ENCODE measurements at places on chromosomes 2 and 18. TPM values are rescaled to one million over a fixed set of nuclear protein-coding genes. Genes with fewer than 3 reads are reported as not detected.

Gene MXD1
- total RNA-seq: 29.2 TPM

DNA sequence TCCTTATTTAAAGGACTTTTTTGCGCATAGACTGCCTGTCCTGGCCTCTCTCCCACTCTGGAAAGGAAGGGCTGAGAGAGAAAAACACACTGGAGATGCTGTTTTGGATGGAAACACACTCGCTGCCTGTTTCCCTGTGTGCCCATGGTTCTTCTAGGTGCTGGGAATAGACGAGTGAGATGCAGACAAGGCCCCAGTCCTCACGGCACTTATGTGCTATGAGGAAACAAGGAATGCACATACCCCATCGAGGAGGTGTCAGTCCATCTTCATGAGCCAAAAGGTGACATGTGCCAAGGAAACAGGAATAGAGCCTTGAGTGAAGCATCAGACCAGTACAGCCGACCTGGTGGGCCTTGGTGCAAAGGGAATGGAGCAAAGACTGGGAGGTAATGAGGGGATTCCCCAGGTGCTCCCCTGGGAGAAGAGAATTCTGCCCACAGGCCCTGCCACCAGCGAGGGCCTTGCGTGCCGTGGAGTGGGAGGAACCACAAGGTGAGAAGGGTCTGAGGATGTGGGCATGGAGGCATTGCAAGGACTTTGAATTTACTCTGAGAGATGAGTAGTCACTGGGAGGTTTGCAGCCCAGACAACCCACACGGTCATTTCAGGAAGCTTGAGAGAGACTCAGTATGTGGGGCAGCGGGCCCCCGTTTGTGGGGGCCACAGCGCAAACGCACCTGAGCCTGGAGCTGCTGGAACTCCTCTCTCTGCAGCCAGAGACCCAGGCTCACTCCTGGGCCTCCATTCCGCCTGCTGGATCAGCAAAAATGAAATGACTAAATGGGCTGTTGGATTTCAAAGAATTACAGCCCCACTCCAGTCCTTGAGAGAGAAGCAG is 197.5 kb upstream of the COPS8 start:
- no peak for DNase-seq

Gene GREB1
- 14.5 TPM for total RNA-seq

Gene EML6
- 0.23 TPM for total RNA-seq

DNA sequence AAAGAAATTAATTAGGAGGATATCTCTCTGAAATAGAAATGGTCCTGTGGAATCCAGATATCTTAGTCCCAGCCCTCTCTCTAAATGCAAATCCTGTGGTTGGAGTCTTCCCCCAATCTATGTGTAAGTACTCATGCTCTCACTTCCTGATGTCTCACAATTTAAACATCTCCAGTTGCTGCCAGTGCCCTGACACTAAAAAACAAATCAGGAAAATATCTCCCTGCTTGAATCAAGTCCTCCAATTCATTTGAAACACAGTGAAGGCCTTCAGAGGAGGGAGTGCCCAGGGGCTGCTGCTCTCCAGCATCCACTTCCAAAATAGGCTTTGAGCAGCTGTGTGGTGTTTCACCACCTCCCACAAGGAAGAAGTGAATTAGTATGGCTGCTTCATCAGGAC is 413.8 kb downstream of the RAD51AP2 start:
- DNase-seq: peak; percentile 80

DNA sequence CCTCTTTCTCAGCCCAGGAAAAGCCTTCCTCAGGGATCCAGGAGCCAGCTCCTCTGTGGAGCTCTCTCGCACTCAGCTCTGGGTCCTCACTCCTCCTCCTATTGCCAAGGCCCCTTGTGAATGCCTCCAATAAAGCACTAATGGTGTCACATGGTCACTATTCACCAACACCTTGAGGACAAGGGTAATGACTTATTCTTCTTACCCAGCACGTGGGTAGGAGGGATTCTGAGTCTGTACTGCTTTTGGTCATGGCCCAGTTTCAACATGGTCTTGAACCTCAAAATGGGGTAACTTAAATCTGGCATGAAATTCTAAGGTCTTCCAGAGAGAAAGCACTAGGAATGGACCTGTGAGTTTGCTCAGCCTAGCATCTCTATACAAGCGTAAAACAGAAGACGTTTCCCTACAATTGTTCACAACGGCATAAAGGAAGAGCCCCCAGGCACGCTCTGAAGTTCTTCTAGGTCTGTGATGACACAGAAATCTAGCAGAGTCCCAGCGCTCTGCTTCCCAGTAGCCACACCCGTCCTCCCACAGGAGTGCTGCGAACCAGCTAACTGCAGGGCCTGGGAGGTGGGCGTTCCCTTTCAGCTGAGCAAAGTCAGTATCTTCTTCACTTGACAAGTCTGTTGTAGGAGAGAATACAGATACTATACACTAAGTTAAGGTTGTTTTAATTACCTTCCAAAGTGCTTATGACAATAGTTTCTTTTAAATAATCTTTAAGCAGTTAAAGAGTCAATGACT is 14.6 kb upstream of the KIDINS220 start:
- no peak for DNase-seq

DNA sequence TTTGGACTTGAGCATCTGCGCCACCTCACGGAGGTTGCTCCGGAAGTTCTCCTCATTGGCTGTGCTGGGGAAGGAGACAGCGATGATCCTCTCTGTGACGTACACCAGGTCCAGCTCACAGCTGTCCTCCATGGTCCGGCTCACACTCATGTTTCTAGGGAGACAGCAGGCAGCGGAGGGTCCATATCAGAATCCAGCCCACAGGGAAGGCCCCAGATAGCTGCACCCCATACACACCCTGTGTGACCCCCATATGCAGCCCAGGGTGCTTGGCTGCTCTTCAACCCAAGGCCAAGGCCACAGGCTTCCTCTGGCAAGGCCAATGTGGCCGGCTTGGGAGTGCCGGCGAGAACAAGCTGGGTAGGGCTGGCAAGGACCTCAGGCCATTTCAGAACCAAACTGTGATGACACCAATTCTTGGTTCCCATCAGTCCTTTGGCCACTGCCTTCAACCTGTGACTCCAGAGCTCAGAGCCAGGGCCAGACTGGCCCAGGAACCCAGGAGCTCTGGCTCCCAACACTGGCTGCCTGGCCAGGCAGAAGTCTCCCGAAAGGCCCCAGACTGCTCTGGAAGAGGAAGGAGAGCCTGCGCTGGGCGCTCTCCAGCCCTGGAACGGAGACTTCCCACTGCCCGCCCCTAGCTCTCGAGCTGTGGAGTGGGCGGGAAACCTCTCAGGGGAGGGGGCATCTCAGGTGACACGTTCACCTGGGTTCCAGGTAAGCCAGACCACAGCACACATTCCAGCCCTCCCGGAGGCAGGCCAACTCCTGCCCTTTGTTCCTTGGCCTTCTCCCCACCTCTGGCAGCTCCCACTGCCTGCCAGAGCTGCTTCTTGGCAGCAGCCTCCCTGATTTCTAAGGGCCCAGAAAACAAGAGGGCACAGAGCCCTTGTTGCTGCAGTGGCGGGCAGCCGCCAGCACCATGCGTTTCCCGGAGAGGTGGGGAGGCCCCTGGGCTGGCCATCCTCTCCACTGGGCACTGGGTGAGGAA is 104.7 kb downstream of the TNS1 start:
- DNase-seq: no peak

Gene SOX11
- total RNA-seq: 19.2 TPM

Gene GCKR
- total RNA-seq: not detected

DNA sequence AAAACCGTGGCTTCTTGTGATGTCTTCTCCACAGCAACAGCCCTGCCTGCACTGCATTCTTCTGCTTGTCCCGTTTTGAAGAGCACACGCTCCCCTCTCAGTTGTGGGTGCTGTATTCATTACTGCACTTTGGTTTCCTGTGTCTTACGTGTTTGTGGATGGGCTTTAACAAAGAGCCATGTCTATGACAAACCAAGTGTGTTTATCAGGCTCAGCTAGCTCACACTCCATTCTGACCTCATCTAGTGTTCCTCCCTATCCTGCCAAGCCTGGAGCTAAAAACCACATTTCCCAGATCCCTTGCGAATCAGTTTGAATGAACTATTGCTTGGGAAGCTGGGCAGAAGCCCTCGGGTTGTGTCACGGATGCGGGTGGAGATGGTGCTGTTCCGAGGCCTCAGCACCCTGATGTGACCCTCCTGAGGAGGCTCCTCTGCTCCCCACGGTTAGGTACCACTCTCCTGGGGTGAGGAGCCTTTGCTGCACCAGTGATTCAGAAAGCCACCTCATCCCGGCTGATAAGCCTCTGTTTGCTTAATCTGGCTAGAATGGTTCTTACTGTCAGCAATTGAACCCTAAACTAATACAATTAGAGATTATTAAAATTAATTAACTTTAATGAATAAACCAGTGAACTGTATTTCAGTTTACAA is 116.5 kb downstream of the GALR1 start:
- no peak for DNase-seq

Gene TDRD15
- total RNA-seq: not detected

GRCh38 chr2:69309351-69310110 is 77.5 kb downstream of the GFPT1 start:
- DNase-seq: peak; percentile 18

Gene VIL1
- total RNA-seq: not detected

DNA sequence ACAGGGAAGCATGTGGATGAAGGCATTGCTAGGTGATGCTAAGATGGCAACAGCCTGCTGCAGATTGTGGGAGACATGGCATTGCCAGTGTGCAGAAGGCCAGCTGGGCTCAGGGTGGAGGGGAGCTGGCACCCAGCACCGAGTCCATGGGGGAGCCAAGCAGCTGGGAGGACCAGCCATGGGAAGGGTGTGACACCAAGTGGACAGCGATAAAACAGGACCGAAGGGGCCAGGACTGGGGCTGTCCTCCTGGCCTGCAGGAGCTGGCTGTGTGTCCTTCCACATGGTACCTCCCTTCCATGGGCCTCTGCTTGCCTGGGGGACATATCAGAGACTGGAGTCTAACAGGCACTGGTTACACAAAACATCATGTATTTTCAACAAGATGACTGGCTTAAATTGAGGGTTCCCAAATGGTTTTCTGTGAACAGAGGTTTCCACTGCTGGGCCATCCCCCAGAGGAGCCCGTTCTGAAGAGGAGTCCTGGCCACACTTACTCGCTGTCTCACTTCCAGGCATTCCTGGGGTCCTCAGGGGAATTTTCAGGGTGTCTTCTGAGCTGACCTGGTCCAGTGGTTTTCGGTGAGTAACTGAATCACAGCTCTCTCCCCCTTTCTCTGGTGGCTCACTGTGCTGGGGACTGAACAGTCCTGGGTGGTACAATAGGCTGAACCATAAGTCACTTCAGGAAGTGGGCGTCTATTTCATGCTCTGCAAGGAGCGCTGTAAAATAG is 60.4 kb upstream of the TNP1 start:
- no peak for DNase-seq

Gene SERPINB11
- total RNA-seq: not detected

- DNase-seq: peak; percentile 88
Measured at GRCh38 chr18:11178951-11179549, 29.7 kb upstream of the PIEZO2 start.

Gene REEP1
- total RNA-seq: 1.1 TPM

DNA sequence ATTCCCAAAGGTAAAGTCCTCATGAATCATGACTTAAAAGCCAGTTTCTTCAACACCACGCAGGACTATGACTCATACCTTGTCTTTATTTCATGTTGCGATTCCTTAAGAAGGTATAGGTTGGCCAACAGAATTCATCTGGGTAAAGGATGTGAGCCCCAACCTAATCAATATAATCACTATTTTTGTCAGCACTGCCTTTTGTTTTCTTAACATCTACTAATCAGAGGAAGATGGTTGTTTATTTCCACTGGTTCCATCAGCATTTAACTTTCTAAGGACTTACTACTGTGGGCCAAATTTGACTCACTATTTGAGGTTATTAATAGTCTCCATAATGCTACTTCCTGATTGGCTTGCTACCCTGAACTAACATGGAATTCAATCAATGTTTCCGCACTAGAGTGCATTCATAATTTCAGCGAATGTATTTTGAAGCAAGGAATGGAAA is 78.6 kb downstream of the SCG2 start:
- DNase-seq: peak; percentile 68

- peak; percentile 26 for DNase-seq
Measured at GRCh38 chr2:96533292-96534073, 3.1 kb upstream of the ARID5A start.

Gene CYS1
- 3.7 TPM for total RNA-seq

GRCh38 chr18:13294309-13294708 is 75.7 kb downstream of the LDLRAD4 start:
- DNase-seq: no peak

DNA sequence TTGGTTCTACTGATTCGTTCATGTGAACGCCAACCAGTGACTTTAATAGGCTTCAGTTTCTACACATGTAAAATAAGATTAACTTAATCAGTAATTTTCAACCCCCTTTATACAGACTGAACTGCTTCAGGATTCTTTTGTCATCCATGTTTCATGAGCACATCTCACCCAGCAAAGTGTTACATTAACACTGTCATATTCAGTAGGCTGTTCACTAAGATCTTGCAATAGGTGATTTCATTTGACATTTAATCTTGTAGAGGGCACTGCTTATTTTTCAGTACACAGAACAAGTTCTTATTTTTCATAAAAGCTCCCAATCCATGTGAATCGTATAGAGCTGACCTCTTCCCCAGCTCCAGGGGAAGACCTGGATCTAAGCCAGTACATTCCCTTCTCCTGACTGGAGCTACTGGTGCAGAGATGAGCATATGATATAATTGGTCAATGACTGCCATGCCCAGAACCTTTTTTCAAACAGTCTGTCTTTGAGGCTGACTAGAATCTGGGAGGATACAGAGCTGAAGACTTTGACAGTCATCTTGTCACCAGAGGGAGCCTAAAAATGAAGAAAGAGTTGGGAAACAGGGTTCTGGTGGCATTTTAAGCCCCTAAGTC is 72.2 kb upstream of the CHRNA1 start:
- peak; percentile 95 for DNase-seq

Gene HOXD3
- not detected for total RNA-seq

Gene PIK3C3
- 106 TPM for total RNA-seq

DNA sequence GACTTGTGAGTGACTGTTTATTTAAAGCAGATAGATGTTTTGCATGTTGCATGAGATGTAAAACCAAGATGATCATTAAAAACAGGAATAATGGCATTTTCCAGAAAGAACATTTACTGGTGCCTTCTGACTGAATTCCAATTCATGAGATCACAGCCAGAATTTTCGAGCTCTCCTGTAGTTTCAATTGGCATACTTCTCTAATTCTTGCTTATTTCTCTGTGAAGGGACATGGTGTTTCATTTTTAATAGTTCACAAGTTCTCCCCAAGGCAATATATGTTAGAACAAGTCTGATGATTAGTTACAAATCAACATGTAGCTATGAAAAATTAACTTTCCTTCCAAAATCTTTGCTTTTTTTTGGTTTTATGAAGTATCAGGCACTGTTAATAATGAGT is 105.7 kb downstream of the PDE1A start:
- DNase-seq: no peak

- peak; percentile 42 for DNase-seq
Measured at GRCh38 chr18:59769129-59769865, 72.1 kb upstream of the CCBE1 start.

Gene SATB2
- 11.6 TPM for total RNA-seq
